ENCODE measurements at places on chromosomes 2 and 18. TPM values are rescaled to one million over a fixed set of nuclear protein-coding genes. Genes with fewer than 3 reads are reported as not detected.

Gene NYAP2
- polyA plus RNA-seq: not detected

Gene UBXN4
- polyA plus RNA-seq: 101 TPM

Gene METAP1D
- polyA plus RNA-seq: 2.2 TPM

Gene ATRAID
- polyA plus RNA-seq: 391 TPM

Gene LYPD6B
- not detected for polyA plus RNA-seq

Gene MSTN
- not detected for polyA plus RNA-seq

Gene TNFRSF11A
- 16.8 TPM for polyA plus RNA-seq

Gene ARHGEF4
- not detected for polyA plus RNA-seq

Gene IFIH1
- polyA plus RNA-seq: 16.8 TPM

Gene PTPN2
- polyA plus RNA-seq: 117 TPM

Gene DUSP2
- 875 TPM for polyA plus RNA-seq

Gene CCDC74B
- 0.36 TPM for polyA plus RNA-seq

Gene RMND5A
- polyA plus RNA-seq: 21.3 TPM

Gene CYRIA
- polyA plus RNA-seq: 25.3 TPM

Gene KCTD1
- 1.0 TPM for polyA plus RNA-seq

Gene MREG
- 1.1 TPM for polyA plus RNA-seq

Gene CCDC150
- not detected for polyA plus RNA-seq

Gene EIF2AK3
- polyA plus RNA-seq: 3.5 TPM

Gene ABCB11
- not detected for polyA plus RNA-seq

Gene OR6B2
- not detected for polyA plus RNA-seq

Gene TUBB8B
- not detected for polyA plus RNA-seq

Gene PIK3C3
- polyA plus RNA-seq: 23.4 TPM

Gene SCG2
- polyA plus RNA-seq: not detected

Gene RAX
- not detected for polyA plus RNA-seq

Gene CCDC148
- polyA plus RNA-seq: not detected

Gene SNTG2
- polyA plus RNA-seq: not detected

Gene TCF23
- polyA plus RNA-seq: not detected

Gene POTEC
- not detected for polyA plus RNA-seq

Gene SCN3A
- polyA plus RNA-seq: not detected

Gene IL1B
- 0.31 TPM for polyA plus RNA-seq

Gene TRABD2A
- 3.0 TPM for polyA plus RNA-seq

Gene AQP12B
- not detected for polyA plus RNA-seq

Gene MRPS5
- polyA plus RNA-seq: 35.0 TPM

Gene CDH2
- polyA plus RNA-seq: not detected

Gene C2orf81
- polyA plus RNA-seq: 1.6 TPM

Gene CPLX4
- polyA plus RNA-seq: not detected

Gene IDH1
- polyA plus RNA-seq: 10.7 TPM

Gene NGEF
- polyA plus RNA-seq: not detected

Gene PRKAG3
- not detected for polyA plus RNA-seq

Gene MC5R
- not detected for polyA plus RNA-seq

Gene TMEM200C
- polyA plus RNA-seq: not detected

Gene KCNG2
- polyA plus RNA-seq: not detected

Gene POTEJ
- not detected for polyA plus RNA-seq

Gene EIF2AK2
- polyA plus RNA-seq: 48.1 TPM

Gene UCN
- not detected for polyA plus RNA-seq

Gene AFF3
- 7.4 TPM for polyA plus RNA-seq

Gene IL36A
- not detected for polyA plus RNA-seq

Gene TMEM247
- polyA plus RNA-seq: not detected

Gene SLC16A14
- polyA plus RNA-seq: 0.15 TPM

Gene GPR75
- not detected for polyA plus RNA-seq

Gene GKN2
- not detected for polyA plus RNA-seq

Gene CAPN14
- polyA plus RNA-seq: not detected

Gene MAL
- polyA plus RNA-seq: 1.6 TPM

Gene LRRC30
- not detected for polyA plus RNA-seq

All from immature natural killer cell (primary cell).